ENCODE measurements at places on chromosomes 12 and 14.
A peak's percentile ranks its signal among the peaks of the same experiment; 100 is the strongest.

- no peak for DNase-seq
Measured at GRCh38 chr14:88910386-88910785, 85.9 kb downstream of the TTC8 start.

DNA sequence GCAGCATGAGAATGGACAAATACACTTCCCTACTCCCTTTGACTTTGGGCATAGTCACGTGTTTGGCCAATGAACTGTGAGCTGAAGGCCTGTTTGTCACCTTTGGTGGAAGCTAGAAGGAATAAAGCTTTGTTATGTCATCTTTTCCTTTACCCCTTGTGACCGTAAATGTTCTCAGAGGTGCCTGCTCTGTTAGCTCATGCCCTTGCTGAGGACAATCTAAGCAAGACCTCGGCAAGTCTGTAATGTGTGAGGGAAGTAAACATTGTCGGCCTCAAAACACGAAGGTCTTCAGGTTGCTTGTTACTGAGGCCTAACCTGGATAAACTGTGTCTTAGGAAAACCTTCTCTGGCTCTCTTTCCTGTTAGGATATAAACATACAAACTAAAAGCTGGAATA is 354.2 kb downstream of the TMEM132D start:
- DNase-seq = no peak

DNA sequence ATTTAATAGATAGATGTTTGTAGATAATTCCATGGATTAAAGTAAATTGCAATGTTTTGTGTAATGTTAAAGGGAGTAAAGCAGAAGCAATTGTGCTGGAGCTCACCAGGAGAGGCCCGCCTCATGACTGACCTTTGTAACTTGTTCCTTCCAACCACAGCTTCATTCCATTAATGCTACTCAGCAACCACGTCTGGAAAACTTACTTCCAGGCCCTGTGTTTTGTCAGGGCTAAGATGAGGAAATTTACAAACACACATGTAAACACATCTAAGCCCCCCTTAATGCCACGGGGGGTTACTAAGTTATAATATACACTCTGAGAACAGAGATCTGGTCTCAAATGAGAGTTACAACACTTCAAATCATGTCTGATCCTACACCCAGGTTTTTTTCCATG is 12.4 kb downstream of the LUM start:
- DNase-seq = no peak

GRCh38 chr14:106875503-106875902 is 1349.1 kb downstream of the TMEM121 start:
- peak; percentile 67 for DNase-seq

DNA sequence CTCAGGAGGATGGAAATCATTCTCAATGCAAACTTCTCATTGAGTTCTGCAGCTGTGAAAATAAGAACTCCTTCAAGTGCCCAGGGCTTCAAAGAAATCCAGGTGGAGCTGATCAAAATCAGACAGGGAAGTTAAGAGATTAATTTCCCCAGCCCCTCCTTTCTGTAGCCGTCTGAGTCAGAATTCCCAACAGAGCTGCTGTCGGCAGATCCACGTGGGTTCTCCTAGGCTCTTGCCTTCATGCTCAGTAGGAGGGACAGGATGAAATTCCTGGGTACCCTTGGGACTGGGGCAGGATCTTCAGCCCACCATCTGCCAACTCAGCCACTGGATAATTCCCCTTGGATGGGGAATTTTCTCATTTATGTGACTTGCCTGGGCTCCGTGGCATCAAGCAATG is 13.3 kb downstream of the TGFB3 start:
- DNase-seq = no peak
